ENCODE measurements at places on chromosomes 1 and 21.

GRCh38 chr1:71964188-71964587 is 318.2 kb downstream of the NEGR1 start:
- DNase-seq = no peak

DNA sequence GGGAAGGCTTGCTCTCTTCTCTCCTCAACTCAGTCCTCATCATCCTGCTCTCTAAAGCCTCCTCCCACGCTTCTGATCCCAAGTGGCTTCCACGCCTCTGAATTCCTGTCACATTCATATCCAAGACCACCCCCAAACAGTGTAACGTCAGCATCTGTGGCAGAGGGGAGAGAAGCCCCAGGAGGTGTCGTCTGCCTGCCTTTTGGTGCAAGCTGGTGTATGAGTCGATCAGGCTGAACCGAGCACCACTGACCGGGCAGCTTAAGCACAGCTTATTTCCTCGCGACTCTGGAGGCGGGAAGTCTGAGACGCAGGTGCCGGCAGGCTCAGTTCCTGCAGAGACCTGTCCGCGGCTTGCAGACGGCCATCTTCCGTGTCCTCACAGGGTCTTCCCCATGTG is 123.8 kb upstream of the RAB4A start:
- DNase-seq = no peak

DNA sequence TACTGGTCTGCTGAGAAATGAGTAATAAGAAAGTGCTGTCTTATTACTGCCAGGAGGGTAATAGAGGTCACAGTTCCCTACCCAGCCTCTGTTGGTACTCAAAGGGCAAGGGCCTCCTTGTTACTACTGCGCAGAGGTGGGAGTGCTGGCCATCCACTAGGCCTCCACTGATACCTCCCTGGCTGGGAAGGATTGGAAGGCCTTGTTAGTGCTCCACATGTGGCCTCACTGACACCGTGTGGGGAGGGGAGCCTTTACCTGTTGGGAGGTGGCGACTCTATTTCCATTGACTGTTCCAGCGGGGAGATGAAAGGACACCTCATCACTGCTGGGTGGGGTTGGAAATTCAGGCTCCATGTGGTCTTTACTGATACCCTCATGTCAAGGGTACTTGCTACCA is 57.8 kb upstream of the USP24 start:
- DNase-seq = no peak

GRCh38 chr1:97331165-97331564 is 589.7 kb downstream of the DPYD start:
- no peak for DNase-seq

GRCh38 chr1:41901551-41901950 is 17.2 kb downstream of the HIVEP3 start:
- no peak for DNase-seq

DNA sequence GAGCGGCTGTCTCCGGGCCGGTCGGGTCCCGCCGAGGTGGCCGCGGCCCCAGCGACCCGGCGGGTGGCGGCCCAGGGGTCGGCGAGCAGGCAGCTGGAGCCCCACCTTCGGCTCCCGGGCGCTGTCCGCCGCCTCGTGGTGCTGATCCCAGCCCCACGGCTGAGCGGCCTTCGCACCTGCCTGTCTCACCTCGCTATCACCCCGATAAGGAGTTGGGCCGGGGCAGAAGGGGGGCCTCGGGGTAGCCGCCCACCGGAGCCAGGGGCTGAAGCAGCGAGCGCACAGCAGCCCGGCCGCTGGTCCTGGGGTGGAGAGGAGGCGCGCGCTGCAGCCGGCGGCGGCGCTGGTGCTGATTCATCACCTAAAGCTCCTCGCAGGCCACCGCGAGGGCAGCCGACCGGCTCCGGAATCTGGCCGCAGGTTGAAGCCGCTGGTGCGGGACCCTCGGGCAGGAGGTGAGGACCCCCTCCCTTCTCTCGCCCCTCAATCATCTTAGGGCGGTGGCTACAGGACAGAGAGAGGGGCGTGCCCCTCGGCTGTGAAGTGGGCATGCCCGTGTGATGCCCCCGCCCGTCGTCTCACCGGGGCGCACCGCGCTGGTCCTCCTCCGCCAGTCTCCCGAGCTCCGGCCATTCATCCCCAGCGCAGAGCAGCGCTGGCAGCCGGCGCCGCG is 575 bp downstream of the TRIM67 start:
- DNase-seq = no peak

- DNase-seq = no peak
Measured at GRCh38 chr1:63885899-63886298, 112.1 kb downstream of the ROR1 start.

GRCh38 chr1:91697416-91697815 is 188.5 kb downstream of the TGFBR3 start:
- peak; percentile 64 for DNase-seq

DNA sequence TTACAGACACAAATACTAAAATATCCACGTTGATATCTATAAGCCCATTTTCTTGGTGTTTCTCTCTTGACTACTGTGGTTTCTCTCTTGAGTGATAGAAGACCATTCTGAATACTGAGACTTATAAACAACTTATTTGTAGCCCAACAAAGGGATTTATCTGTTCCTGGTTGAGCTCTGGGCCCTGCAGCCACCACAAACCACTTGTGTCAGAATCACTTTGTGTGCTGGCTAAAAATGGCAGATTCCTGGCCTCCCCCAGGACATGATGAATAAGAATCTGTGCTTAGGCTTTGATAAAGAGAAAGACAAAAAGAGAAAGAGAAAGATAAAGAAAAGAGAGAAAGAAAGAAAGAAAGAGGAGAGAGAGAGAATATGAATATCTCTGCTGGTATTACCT is 18.9 kb upstream of the MCOLN2 start:
- no peak for DNase-seq

GRCh38 chr1:200128944-200129879 is 101.7 kb downstream of the NR5A2 start:
- DNase-seq = peak; percentile 6

- peak; percentile 11 for DNase-seq
Measured at GRCh38 chr1:165717918-165718515, 19.7 kb upstream of the ALDH9A1 start.

DNA sequence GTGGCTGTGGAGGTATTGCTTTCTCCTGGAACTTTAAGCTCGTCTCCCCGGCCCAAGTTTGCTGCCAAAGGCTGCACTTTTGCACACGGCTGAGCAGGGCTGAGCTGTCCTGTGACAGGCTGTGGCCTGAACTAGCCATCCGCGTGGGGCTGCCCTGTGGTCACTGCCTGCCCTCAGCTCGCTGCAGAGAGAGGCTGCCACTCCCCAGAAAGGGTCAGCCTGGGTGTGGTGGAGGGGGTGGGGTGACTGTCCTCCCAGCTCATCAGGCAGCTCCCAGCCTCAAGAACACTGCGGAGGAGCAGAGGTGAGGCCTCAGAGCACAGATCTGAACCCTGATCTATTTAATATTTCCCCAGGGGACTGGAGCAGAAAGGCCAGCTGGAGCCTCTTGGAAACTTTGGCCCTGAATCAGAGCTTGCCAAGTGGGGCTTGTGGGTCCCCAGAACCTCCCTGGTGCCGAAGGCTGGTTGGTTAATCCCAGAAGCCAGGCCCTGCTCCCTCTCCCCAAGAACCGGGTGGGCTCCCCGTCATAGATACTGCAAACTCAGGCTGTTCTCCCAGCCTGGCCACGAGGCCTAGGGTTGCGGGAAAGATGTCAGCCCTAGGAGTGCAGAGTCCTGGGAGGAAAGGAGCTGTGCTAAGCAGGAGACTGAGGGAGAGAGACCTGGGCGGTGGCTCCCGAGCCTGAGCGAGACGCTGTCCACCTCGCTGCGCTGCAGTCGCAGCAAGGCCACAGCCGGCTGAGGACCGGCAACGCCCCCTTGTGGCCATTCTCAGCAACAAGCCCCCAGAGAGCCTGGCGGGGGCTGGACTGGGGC is 125.1 kb upstream of the IPO9 start:
- peak; percentile 35 for DNase-seq

- no peak for DNase-seq
Measured at GRCh38 chr1:32242341-32242851, 4.6 kb upstream of the FAM167B start.

GRCh38 chr1:167404161-167404888 is 114.0 kb downstream of the CD247 start:
- DNase-seq = no peak

- DNase-seq = no peak
Measured at GRCh38 chr1:209831615-209832014, 3.8 kb downstream of the UTP25 start.

- no peak for DNase-seq
Measured at GRCh38 chr1:201288765-201289164, 5.5 kb downstream of the PKP1 start.

DNA sequence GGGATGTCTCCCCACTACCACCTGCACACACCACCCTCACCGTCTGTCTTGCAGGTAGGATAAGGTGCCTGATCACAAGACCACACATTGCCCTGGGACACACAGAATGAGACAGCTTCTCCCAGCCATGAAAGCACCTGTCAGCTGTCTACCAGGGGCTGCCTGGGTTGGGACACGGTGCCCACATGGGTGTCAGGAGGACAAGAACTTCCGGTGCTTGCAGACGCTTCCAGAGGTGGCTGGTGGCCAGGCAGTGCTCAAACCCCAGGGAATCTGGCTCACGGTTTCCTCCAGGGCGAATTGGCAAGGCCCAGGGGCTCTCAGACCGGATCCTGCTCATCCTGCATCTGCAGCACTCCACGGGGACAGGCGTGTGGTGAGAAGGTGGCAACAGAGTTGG is 182.6 kb upstream of the ARHGEF16 start:
- no peak for DNase-seq

DNA sequence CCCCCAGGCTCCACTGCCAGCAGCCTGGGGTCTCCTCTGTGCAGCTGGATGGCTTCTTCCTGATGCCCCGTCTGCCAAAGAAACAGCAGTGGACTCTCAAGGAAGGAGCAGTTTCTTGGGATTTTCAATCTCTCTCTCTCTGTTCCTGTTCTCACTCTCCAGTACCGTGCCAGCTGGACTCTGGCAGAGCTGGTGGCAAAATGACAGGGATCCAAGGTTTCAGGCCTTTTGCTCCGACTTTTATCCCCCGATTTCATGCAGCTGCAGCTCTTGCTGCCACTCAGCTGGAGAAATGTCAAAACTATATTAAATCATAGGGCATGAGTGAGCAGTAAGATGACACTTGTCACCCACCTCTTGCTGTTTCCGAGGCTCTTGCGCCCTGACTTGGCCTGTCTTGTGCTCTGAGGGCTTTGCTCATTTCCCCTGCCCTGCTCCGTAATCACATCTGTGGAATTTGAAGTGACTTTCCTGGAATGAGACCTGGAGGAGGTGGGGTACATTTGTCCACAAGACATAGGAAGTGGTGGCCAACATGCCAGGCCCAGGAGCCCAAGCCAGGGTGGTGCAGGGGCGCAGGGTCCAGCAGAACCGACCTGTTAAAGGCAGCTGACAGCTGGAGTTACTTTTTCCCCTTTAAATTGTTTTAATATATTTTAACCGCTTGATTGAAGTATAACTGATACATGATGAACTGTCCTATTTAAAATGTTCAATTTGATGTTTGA is 576.2 kb downstream of the PTPRU start:
- DNase-seq = no peak
